ENCODE measurements at places on chromosomes 1 and 21.

- no peak for DNase-seq
Observed at GRCh38 chr1:18928985-18929384, 26.6 kb upstream of the ALDH4A1 start.

DNA sequence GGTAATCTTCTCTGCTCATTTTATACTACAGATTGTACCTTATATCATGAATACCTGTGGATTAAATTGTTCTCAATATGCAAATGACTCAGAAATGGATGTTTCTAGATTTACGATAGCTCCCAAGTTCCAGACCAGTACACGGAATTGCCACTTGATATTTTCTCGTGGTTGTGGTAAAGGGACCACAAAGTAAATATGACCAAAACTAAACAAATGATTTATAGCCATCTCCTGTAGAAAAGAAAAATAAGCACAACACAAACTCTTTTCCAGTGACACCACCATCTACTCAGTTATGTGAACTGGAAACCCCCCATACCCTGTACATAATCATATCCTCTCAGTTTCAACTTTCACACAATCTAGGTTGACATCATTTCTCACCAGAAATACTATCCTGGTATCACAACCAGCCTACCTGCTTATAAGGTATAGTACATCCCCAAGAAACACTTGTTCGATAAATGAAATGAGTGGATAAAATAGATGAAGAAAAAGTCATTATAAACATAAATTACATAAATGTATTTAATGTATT, 172.3 kb downstream of the ADGRL4 start:
- DNase-seq: no peak

DNA sequence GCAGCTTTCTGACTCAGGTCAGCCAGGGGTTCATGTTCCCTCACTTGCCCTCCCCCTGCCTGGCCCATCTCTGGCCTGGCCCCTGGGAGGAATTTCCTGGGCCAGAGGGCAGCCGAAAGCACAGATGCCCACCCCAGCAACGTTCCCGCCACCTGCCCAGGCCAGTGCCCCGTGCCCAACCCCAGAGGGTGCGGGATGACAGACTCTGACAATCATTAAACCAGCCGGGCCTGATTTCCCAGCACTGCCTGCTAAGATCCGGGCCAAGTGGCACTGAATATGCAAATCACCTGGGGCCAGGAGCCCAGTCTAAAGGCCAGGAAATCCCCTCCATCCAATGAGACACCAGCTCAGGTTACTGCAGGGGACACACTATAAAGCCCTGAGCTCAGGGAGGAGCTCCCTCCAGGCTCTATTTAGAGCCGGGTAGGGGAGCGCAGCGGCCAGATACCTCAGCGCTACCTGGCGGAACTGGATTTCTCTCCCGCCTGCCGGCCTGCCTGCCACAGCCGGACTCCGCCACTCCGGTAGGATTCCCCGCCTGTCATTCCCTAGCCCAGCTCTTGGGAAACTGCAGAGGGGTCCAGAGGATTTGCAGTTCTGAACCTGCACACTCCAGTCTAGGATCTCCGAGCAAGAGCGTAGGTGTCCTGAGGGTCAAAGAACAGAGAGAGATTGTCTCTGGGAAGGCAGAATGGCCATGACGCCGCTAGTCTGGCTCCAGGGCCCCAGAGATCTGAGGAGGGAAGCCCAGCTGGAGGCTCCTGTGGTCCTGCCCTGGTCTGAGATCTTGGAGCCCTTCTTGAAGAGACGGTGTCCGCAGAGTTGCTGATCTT, at the start of gene ELF3:
Gene ELF3, plus strand, starts transcription at position 408 of the 836 bp plus-strand sequence. CDS start 550 bp downstream, outside the sequence.
- DNase-seq: no peak

DNA sequence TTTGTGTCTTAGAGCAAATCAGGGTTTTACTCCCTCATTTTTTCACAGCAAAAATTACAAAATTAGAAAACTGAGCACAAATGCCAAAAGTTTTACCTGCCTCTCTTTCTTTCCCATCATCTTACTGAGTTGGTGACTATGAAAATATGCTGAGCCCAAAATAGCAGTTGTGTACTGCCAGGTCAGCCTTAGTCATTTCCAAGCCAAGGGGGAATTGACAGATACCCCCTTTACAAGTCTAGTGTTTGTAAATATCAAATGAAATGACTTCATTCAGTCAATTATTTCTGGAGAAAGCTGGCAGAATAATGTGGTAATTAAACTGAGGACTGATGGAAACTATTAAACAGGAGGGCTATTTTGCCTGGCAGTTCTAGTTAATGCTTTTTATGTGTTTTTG, 11.4 kb upstream of the GORAB start:
- DNase-seq: no peak

DNA sequence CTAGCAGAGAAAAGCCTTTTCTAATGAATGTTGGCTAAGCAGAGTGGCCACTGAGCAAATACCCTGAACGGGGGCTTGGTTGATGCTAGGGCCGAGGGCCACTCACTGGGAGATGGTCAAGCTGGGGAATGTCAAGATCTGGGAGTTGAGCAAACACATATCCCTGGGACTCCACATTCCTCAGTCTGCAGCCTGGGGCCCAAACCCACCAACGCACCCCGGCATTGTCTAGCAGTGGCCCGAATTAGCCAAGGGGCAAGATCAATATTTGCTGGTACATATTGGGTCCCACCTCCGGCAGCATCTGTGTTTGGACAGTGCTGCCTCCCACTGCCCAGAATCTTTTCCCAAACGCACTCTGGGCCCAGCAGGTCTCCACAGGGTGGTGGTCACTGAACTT, 144.1 kb downstream of the TRABD2B start:
- DNase-seq: no peak

DNA sequence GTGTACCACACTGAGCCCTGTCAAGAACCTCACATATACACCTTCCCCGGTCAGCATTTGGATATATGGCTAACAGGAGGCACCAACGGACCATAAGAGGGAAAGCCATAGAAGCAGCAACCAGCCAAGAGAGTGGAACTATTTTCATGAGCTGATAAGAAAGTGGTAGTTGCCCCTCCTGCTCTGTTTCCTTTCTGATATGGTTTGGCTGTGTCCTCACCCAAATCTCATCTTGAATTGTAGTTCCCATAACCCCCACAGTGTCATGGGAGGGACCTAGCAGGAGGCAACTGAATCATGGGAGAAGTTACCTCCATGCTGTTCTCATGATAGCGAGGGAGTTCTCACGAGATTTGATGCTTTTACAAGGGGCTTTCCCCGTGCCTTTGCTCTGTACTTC, 366.1 kb upstream of the DAB1 start:
- no peak for DNase-seq

GRCh38 chr1:184022668-184023067, 14.9 kb downstream of the COLGALT2 start:
- no peak for DNase-seq

DNA sequence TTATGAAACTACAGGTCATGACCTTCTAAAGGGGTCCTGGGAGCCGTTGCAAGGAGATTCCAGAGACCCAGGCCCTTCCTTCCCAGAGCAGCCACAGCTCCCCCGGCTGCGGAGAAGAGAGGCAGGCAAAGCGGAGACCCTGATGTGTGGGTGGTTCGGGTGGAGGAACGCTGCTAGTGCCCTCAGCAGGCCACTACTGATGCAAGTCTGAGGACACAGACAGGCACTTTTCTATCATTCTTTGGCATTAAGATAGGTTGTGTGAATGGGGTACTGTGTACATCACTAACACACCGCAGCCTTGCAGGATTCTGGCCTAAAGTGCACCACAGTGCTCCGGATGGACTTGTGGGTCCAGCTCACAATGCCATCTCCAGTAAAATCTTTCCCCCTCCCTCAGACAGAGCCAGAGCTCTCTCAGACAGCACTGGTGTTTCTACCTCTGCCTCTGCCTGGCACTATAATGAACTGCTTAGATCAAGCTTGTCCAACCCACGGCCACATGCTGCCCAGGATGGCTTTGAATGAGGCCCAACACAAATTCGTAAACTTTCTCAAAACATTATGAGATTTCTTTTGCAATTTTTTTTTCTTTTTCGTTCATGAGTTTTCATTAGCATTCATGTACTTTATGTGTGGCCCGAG, 121.4 kb downstream of the TGFBR3 start:
- DNase-seq: no peak

DNA sequence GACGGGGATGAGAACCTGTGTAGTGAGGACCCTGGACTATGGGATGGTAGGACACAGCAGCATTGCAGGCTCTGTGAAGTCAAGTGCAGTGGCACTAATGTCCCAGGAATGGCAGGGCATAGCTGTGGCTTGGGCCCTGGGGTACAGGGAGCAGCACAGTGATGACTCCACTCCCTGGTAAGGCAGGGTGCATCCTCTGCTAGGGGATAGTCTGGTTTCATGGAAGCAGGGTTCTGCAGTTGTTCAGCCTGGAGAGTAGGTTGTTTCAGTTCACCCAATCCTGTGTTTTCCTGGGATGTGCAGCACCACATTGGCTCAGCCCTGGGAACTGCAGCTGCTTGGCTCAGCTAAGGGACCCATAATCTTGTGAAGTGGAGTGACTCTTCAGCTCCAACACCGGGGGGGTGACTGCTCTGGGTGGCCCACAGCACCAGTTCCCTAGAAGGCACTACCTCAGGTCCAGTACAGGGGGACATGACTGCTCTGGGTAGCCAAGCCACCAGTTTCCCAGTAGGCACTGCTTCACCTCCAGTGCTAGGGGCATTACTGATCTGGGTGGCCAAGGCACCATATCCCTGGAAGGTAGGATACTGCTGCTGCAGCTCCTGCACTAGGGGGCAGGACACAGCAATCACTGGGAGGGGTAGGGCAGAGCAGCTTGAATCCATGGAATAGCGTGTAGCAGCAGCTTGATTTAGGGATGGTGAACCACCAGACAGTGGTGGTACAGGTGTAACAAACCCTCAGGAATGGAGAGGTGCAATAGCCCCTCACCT, 15.3 kb upstream of the C1orf185 start:
- no peak for DNase-seq

GRCh38 chr1:22702296-22703085, 8.1 kb upstream of the EPHB2 start:
- no peak for DNase-seq

GRCh38 chr1:1441002-1441888, 5.8 kb downstream of the VWA1 start:
- DNase-seq: peak; percentile 67

- no peak for DNase-seq
Observed at GRCh38 chr21:38325731-38326420, 69.1 kb downstream of the KCNJ15 start.

- DNase-seq: no peak
Observed at GRCh38 chr1:225368036-225368552, 59.7 kb downstream of the LBR start.

DNA sequence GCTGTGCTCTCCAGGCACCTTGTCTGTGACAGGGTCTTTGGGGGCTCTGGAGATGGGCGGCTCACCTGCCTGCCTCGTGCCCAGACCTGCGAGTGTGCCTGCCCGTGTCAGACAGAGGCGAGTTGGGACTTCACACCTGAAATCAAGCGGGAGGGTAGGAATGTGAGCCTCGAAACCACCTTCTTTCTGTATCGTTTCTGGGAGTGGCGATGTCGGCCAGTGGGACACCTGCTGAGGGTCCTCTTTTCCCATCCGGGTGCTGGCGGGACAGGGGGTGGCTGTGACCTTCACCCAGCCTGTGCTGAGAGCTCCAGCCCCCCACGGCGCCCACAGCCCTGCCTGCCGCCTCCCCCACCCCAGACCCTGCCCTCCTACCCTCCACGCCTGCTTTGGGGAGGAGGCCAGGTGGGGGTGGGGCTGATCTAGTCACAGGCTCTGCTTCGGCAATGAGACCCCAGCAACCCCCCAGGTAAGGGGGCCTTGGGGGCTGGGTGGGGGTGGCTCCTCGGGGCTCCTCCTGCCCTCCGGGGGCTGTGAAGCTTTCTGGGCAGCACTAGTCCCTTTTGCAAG, 15.6 kb upstream of the FAAP20 start:
- no peak for DNase-seq

DNA sequence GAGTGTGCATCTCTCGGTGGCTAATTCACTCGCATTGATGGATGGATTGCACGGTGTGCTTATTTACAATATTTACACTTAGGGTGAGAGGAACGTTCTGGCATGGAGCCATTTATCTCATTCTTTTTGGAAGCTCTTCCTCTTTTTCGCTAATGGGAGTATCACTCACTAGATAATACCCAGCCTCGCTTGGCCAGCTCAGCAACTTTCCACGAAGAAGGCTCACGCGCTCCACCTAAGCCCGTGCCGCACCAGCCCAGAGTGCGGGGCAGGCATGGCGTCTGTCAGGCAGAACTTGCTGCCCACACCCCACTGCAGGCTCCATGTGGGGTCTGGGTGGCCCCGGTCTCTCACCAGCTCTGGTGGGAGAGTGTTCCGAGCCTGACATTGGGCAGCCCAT, 484.9 kb downstream of the NPHP4 start:
- DNase-seq: no peak

DNA sequence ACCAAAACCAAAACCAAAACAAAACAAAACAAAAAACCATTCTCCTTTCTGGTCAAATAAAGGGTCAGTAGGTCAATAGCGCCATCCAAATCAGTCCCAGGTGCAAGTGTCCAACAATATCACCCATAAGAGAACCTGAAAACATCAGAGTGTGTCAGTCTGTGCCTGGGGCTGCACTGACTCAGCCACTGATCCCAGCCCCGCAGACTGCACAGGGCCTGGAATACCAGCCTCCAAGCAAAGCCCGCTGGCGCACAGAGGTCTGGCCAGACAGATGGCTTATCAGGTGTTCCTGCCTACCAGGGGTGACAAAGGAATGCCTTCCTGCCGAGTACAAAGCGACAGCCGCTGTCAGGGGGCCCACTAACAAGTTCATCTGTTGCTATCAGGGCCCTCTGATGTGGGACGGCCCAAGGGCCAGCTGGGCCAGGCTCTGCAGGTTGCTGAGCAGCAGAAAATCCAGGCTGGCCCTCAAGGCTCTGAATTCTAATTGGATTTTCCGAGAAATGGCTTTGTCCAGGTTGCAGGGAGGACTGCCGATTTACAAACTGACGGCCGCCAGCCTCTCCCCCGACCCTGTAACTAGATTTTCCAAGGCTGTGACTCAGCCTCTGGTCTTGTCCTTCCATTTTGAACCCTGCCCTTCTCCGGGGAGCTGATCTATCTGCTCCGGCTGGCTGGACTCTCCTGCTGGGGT, 13.7 kb upstream of the TMEM51 start:
- DNase-seq: no peak

DNA sequence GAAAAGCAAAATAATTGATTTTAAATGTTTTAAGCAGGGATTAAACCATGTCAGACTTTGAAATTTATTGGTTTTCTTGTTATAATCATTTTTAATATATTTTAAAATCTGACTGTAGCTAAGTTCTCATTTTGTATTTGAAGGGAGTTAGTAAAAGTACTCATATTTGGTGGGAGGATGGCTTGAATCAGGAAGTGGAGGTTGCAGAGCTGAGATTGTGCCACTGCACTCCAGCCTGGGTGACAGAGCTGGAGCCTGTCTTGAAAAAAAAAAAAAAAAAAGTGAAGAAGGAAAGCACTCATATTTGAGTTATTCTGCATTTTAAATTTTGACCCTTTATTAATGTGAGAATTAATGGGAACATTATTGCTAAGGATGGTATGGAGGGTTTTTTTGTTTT, 106.0 kb downstream of the RABGAP1L start:
- no peak for DNase-seq

- no peak for DNase-seq
Observed at GRCh38 chr1:7261490-7261889, 476.2 kb downstream of the CAMTA1 start.
